NCI-H1092 (cell line): ENCODE measurements at places on chromosomes 5 and 9.

- no peak for DNase-seq
Observed at GRCh38 chr5:154285661-154286408, 95.3 kb downstream of the GALNT10 start.

DNA sequence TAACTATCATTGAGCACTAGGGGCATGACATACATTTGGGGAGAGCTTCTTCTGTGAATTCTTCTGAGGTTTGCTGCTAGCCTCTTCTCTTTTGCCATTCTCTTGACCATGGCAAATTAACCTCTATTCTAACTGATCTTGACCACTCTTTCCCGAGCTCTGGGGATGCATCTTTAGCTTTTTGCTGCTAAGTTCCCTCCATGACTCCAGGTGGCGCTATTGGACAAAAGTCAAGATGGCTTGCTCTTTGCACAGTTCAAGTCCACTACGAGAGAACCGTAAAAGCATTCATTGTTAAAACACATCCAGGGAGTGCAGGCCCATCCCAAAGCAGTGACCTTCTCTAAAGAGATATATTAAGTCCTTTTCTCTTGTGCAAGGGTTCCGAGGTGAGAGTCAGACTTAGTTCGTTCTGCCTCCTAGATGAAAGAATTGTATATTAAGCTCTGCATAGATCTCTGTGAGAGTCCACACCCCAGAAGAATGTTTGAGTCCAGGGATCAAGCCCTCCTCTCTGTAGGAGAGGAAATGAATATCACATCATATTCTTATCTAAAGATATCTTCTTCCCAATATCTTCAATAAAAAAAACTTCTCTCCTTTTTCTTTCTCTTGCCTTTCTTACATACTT is 1152.9 kb upstream of the CDH6 start:
- DNase-seq: peak; percentile 54

DNA sequence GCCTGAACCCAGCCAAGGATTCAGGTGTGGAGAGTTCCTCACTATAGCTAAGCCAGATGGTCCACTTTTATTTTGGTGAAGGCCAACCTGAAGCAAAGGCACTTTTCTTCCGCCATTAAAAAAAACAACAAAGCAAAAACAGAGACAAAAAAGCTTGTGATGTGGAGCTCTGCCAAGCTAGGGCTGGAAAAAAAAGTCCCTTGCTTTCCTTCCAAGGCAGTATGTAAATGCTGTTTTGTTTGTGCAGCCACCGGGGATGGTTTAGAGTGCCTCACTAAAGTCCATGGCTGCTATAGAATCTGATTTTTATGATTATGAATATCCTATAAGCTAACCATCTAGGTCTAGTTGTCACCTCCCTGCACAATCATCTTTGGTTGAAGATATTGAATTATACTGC is 14.9 kb downstream of the MEGF10 start:
- no peak for DNase-seq

DNA sequence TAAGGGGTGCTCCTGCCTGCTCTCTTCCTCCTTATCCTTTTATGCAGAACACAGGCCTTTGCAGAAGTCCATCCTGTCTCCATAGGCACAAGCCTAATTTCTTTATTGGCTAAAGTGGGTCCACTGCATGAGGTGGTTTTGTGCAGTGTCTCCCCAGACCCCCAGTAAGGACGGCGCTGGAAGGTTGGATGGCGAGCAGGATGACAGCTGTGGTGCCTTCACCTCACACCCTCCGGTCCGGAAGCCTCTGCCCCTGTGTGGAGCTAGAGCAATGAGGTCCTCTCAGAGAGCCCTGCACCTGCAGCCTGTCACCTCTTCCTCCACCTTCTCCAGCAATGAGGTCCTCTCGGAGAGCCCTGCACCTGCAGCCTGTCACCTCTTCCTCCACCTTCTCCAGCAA is 393.7 kb upstream of the IRX1 start:
- no peak for DNase-seq

DNA sequence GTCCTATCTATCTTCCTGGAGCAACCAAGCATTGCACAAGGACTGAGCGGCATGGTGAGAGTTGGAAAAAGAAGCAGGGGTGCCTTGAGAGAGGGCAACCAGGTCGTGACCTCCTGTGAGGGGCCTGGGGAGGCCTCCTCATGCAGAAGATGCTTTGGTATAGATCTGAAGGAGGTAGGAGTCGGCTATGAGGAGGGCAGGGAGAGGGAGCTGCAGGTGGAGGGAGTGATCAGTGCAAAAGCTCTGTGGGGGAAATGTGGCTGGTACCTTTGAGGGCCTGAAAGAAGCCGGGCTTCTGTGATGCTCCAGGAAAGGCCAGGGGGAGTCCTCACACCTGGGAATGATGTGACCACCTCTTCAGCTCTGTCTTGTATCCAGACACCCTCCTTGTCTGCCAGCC is 3.6 kb upstream of the SLC25A48 start:
- no peak for DNase-seq

- DNase-seq: no peak
Observed at GRCh38 chr5:153496835-153497234, 6.4 kb downstream of the GRIA1 start.

DNA sequence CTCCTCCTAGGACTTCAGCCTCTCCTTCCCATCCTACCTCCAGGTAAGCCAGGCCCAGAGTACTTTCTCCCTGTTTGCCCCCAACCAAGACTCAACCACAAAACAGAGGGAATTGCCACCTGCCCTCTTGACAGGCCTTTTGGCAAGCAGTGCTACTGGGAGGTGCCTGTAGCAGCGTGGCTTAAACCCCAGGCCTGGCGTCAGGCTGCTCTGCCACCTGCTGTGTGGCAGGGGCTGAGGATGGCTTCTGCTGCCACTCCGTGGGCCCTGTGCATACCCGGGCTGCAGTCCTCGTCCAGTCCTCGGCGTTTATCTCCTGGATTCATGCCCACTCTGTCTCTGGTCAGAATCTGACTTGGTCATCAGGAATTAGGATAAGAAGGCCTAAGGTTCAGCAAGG is 163.1 kb downstream of the PAX5 start:
- DNase-seq: peak; percentile 97

DNA sequence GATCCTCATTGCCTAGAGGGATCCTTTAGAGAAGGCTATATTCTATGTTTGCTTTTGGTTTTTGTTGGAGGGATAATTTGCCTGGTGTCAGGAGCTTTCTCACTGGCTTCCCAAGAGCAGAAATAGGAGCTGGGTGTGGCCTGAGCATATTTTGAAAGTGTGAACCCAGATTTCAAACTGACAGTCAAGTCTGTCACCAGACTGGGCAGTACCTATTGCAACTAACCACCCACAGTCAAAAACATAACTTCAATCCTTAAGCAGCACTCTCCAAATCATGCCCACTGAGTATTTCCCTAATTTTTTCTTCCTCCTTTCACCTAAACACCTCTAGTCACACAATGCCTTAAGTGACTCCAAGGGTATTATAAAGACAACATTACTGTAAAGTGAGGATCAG is 278.4 kb downstream of the EBF1 start:
- no peak for DNase-seq

GRCh38 chr9:121841771-121842611 is 190.6 kb downstream of the DAB2IP start:
- no peak for DNase-seq

DNA sequence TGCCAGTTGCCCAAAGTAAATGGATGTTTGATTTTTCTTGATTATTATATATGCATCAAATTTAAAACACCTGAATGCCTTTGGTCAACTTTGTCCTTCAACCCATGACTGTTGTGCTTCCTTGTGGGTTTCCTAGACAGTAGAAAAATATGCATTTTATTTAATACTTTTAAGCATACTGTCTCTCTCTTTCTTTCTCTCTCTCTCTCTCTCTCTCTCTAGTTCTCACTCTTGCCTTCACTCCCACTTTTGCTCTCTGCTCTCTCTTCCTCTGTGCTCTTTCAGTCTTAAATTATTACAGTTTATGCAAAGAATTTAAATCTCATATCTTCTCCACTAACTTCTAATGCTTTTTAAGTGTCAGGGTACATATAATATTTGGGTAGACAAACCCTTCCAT is 173.0 kb downstream of the PARP8 start:
- no peak for DNase-seq

GRCh38 chr5:150134198-150134588 is 21.5 kb downstream of the PDGFRB start:
- no peak for DNase-seq

GRCh38 chr9:121262423-121262822 is 5.5 kb upstream of the GSN start:
- DNase-seq: no peak

GRCh38 chr5:113099822-113100221 is 123.2 kb downstream of the DCP2 start:
- no peak for DNase-seq

- DNase-seq: no peak
Observed at GRCh38 chr9:134061688-134062371, 6.0 kb downstream of the BRD3 start.

- no peak for DNase-seq
Observed at GRCh38 chr9:132562306-132562573, 20.2 kb upstream of the BARHL1 start.

DNA sequence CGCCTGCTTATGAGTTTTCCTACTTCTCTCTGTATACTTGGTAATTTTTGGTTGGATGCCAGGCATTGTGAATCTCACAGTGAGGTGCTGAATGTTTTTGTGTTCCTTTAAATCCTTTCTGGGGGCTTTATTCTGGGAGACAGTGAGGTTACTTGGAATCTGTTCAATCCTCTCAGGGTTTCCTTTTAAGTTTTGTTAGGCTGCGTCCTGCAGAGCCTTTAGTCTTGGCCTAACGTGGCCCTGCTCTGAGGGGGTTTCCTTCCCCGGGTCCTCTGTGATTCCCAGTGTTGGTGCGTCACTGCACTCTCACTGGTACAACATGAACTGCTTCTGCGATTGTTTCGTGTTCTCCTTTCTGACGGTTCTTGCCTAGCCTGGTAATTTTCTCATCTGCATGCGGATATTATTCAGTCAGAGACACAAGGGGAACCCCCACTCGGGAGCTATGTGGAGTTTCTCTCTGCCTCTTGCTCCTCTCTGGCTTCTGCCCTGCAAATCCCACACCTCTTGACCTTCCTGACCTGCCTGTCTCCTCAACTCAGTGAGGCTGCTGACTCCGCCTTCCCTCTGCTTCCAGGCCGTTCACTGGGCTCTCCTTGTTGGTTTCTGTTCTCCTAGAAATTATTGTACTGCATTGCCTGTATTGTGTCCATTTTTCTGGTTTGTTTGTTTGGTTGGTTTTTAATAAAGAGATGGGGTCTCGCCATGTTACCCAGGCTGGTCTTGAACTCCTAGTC is 128.1 kb downstream of the DAB2IP start:
- no peak for DNase-seq

DNA sequence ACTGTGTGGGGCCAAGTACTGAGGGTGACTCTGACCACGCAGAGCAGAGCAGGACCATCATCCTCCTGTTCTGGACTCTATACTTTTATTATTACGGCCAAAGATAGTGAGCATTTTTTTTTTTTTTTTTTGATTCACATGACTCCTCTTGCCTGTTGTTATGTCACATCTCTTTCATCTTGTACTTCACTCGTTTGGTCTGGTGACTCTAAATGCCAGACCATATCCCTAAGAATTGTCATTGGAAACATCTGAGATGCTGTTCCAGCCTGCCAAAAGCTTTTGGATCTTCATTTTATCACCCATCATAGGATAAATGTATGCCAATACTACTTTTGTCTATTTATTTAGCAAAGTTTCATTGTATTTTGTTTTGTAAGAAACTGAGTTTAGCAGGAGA is 168.2 kb upstream of the RAI14 start:
- no peak for DNase-seq

- no peak for DNase-seq
Observed at GRCh38 chr5:54868511-54869483, 116.6 kb downstream of the ESM1 start.

DNA sequence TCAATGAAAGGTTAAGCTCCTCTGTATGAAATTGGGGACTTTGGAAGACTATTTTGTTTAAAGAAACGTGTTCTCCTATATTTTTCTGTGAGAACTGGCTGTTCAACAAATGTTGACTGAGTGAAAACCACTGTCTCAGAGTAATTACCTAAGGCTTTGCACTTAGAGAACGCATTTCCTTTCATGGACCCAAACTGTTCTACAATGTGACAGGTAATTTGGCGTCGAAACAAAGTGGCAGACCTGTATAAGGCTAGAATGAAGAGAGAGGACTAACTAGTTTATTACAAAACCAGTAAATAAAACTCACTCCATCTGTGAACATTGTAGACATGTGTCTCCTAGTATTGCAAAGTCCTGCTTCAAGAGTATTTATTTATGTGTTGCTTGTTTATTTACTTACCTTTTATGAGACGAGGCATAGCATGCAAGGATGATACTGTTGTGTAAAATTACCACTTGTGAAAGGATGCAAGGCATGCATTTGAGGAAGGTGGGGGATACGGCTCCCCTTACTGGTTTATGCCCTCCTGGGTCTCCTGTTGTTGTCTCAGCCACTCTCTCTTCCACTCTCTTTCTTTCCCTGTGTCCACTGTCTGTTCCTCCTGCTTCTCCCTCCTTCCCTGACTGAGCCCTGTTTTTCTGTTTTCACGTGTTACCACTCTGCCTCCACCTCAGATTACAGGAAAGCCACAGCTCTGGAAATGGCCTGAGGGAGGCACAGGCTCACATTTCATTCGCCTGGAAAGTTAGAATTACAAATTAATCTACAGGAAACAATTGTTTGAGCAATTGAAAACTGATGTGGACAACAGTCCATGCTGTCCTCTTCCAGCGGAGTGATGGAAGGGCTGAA is 444.0 kb upstream of the ZNF608 start:
- no peak for DNase-seq

DNA sequence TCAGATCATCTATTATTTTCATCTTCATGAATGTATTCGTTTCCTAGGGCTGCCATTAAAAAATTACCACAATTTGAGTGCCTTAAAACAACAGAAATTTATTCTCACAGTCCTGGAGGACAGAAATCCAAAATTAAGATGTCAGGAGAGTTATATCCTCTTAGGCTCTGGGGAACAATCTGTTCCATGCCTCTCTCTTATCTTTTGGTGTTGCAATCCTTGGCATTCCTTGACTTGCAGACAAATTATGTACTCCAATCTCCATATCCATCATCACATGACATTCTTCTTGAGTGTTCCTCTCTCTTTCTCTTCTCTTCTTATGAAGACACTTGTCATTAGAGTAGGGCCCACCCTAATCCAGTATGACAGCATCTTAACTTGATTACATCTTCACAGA is 339.4 kb downstream of the EFNA5 start:
- no peak for DNase-seq
